Hindlimb muscle (tissue), 1 donor: ENCODE measurements at places on chromosomes 7 and 10.

GRCh38 chr10:102596506-102596971, 47.7 kb upstream of the TRIM8 start:
- no peak for DNase-seq

DNA sequence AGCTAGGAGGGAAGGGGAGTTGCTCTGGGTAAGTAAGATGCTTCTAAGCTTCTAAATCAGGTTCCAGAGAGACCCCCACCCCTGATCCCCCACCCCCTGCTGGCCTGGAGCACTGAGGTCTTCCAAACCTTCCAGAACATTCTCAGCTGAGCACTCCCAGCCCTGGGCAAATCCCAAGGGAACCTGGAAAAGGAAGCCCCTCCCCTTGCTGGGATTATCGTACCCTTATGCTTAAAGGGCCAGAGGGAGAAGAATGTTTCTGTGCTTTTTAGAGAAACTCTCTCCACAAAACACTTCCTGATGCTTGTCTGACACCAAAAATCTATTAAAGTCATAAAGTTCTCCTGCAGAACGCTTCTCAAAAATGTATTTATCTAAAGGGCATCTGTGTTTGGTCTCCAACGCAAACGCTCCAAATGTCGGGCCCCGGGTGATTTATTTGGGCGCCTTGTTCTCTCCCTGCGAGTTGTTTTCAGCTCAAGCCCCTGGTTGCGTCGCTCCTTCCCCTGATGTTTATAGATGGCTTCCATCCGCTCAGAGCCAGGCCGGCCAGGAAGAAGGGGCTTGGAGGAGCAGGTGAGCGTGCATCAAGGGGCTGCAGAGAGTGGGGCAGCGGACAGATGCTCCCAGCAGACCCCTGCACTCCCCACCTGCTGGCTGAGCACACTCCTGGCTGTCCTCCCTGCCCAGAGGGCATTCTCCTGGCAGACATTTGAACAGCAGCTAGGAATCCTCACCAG, 8.2 kb upstream of the RET start:
- no peak for DNase-seq

DNA sequence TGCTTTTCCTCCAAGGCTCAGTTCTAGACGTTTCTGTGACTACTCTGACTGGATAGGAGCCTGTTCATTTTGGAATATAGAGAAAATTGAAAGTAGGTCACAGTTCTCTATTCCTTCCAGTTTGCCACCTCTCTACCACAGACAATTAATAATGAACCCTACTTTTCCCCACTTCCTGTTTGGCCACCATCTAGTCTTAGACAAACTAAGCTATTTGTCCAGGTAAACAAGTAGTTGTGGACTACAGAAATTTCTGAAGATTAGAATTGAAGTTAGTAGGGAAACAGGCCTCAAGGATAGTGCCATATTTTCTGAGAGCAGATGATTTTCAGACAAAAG, 87.0 kb downstream of the AUTS2 start:
- no peak for DNase-seq

- no peak for DNase-seq
These were observed 9.0 kb upstream of the MLXIPL start for GRCh38 chr7:73633323-73633722.
